ENCODE measurements at places on chromosomes 1 and 21.

- no peak for DNase-seq
Observed at GRCh38 chr1:147245129-147245528, 2.6 kb downstream of the CHD1L start.

GRCh38 chr1:7292036-7292681, 478.9 kb upstream of the VAMP3 start:
- no peak for DNase-seq

DNA sequence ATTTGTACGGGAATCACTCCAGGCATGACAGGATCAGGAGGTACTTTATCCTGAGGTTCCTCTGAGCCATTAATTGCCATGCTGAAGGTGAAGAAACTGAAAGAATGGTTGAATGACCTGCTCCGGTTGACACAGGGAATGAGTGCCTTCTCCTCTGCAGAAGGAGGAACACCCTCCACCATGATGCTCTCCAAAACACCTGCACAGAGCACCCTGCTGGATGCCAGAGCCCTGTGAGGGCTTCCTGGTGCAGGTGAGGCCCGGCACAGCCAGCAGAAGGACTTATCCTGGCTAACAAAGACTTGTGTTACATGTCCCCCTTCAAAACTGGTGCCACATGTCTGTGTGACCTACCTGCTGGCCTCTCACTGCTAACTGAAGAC, 14.3 kb upstream of the LBR start:
- no peak for DNase-seq

DNA sequence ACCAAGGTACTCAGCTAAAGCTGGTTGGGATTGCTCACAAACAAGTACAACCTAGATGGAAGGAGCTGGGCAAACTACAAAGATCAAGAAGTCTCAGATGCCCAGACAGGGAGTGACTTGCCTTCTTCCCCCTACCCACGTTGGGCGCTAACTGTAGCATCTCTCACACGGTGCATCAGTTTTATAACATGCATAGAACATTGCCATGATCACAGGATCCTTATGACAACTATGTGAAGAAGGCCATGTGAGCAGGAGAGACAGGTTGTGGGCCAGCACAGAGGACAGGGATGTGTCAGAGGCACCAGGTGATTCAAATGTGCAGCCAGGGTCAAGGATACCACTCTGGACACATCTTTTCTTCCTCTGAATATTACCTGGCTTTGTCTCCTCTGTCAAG, 28.3 kb upstream of the CYP4B1 start:
- no peak for DNase-seq

GRCh38 chr21:29145852-29146453, 15.5 kb downstream of the MAP3K7CL start:
- DNase-seq = no peak

DNA sequence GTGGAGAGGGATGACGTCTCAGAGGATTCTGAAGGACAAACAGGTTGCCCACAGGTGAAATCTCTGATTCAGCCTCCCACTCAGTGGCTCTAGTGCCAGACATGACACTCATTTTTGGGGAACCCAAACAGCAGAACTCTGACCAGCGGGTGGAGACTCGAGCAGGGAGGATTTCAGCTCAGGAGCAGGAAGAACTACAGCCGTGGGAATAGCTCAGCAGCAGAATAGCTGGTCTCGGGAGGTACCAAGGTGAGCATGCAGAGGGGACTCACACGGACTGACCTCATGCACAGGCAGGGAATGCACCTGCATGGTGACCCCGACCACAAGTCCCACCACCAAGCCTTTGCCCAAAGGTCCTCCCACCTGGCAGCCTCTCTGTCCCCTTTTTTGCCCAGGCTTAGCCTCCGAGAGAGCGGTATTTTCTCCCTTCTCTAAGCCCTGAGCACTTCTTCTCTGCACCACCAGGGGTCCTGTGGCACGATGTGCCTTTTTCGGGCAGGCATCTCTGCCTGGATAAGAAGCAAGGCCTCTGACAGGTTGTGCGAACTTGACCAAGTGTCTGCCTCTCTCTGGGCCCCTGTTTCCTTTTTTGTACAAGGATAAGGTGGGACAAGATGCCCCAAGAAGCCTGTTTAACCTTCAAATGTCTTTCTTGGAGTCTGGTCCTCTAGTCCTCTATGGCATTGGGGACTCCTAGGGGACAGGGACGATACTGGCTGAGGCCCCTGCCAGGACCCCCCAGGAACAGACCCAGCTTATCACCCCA, 8.8 kb upstream of the FGR start:
- DNase-seq = peak; percentile 69

- DNase-seq = no peak
Observed at GRCh38 chr1:166977951-166978350, 2.6 kb upstream of the ILDR2 start.

Measured in HuH-7 (cell line).